ENCODE measurements at places on chromosomes 13 and 19.

DNA sequence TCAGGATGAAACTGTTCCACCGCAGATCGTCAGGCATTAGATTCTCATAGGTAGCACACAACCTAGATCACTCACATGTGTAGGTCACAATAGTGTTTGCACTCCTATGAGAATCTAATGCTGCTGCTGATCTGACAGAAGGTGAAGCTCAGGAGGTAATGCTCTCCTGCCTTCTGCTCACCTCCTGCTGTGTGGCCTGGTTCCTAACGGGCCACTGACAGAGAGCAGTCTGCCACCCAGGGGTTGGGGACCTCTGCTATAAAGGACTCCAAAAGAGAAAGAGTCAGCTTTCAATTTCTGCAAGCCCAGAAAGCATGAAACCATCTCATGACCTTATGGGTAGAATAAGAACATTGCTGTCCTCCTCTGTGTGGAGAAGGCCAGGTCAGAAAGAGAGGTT, 43.5 kb upstream of the PCCA start:
- DNase-seq, result no peak

- no peak for DNase-seq
These were observed 944.0 kb upstream of the MIR17HG start for GRCh38 chr13:90403330-90404082.

DNA sequence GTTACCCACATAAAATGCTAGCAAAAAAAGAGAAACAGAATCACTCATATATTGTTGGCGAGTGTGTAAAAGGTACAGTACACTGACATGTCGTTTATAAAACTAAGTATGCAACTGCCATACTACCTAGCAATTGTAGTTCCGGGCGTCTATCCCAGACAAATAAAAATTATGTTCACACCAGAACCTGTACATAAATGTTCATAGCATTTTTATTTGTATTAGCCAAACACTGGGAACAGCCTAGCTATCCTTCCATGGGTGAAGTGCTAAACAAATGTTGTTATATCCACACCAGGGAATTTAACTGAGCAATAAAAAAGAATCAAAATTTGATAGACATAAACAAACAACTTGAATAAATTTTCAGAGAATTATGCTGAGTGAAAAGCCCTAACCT, 28.9 kb upstream of the POSTN start:
- DNase-seq, result no peak

DNA sequence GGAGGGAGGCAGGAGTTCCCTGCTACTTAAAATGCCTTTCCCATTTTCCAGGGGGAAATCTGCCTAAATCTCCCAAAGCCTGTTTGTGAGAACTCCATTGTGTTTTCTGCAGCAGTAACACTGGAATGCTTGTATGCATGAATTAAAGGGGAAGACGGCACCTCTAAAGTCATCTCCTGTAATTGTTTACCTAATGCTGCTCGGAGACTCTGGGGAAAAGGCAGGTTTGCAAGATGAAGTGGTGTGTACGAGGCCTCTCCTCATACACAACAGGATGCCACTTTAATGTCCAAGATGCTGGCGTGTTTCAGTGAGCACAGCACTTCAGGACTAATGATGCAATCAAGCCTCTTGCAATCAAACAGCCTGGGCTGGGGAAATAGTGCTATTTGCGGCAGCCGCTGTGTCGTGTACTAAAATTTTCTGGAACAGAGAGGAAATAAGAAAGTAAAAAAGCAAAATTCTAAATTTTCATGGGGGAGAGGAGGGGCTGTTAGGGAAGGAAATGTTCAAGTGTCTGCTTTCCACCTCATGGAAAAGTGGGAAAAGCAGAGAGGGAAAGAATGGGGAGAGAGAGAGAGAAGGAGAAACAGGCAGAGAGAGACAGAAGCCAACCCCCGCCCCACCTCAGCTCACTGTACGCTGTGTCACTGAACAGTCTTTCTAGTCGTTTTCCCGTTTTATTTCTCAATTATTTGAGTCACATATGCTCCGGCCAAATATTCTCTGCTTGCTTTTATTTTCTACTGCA, 32.9 kb downstream of the TSHZ3 start:
- no peak for DNase-seq

DNA sequence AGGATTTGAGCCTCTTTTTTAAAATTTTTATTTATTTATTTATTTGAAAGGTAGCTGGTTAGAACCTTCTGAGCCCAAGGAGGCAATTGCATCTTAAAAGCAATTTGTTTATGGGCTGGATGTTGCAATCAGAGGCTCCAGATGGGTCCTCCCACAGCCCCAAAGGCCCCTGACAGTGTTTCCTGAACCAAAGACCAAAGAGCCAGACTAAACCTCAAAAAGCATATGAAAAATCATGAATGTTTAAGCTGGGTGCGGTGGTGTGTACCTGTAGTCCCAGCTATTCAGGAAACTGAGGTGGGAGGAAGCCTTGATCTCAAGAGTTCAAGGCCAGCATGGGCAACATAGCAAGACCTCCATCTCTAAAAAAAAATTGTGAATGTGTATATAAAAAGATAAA, 67.8 kb upstream of the RGCC start:
- DNase-seq, result no peak

GRCh38 chr13:109572389-109572788, 214.0 kb downstream of the IRS2 start:
- DNase-seq, result no peak

- no peak for DNase-seq
These were observed 1.6 kb upstream of the PPP1R12C start for GRCh38 chr19:55119053-55119452.

DNA sequence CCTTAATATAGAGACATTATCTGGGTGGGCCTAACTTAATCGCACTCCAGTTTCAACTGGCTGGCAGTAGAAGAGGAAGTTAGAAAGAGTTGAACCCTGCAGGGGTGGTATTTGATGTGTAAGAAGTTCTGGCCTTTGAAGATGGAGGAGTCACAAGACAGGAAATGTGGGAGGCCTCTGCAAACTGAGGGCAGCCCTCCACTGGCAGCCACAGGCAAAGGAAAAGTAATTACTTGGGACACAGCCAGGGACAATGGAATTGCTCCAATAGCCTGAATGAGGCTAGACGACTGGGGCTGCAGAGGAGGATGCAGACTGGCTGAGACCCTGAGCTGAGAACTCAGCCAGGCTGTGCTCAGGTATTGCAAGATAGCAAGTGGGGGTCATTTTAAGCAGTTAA, 703.3 kb upstream of the ARGLU1 start:
- no peak for DNase-seq

- DNase-seq, result no peak
These were observed 11.1 kb downstream of the NTN5 start for GRCh38 chr19:48661711-48662090.

- no peak for DNase-seq
These were observed 362.2 kb upstream of the PCDH20 start for GRCh38 chr13:61777899-61778298.

DNA sequence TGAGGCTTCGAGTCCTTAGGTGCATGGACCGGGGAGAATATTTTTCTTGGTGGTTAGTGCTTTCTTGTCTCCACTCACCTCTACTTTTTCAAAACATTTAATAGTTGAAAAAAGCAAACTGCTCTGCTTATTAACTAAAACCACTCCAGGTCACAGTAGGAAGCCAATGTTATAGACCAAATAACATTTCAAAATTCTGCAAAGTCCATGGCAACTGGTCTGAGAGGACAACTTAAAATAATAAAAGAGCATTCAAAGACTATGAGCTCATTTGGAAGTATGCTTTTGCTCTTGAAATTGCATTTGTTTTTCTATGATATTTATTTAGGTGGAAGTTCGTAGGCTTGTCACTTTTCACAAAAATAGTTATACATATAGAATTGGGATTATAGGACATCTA, 483.0 kb downstream of the DCT start:
- DNase-seq, result no peak

Measured in GM12891 (cell line).